ENCODE measurements at places on chromosomes 5 and 9. TPM values are rescaled to one million over a fixed set of nuclear protein-coding genes. Genes with fewer than 3 reads are reported as not detected.

Gene PRDM9
- not detected for total RNA-seq

Gene TCF7
- 16.9 TPM for total RNA-seq

Gene KCNN2
- total RNA-seq: 0.16 TPM

Gene AJM1
- 4.0 TPM for total RNA-seq

Gene MYO10
- total RNA-seq: 64.3 TPM

Gene GMCL2
- not detected for total RNA-seq

Gene AGXT2
- total RNA-seq: not detected

Gene GPRIN1
- 8.1 TPM for total RNA-seq

Gene GABRB2
- total RNA-seq: not detected

Gene CDKN2A
- total RNA-seq: not detected
